ENCODE measurements at places on chromosomes 3 and 15.

DNA sequence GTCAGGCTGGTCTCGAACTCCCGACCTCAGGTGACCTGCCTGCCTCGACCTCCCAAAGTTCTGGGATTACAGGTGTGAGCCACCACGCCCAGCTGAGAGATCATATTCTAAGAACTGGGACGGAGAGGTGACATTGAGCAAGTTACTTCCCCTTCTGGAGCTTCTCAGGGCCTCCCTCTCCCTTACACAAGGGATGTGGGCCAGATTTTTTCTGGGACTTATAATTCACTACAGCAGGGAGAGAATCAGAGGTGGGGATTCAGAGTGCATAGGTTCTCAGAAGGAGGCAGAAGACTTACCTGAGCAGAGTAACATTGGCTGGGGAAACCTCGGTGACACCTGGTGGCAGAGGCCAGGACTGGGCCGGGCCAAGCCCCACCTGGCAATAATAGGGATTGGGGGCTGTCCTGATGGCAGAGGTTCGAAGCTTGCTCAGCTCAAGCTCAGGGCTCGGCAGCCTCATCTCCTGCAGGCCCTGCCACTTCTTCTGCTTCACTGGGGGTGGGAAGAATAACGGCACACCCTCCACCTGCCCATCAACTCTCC, 6.8 kb downstream of the LTK start:
- DNase-seq, result no peak

GRCh38 chr3:138180375-138181029, 5.8 kb upstream of the DBR1 start:
- no peak for DNase-seq

- DNase-seq, result no peak
These were observed 48.9 kb downstream of the GLDN start for GRCh38 chr15:51390241-51390965.

GRCh38 chr3:156729460-156730179, 55.2 kb downstream of the TIPARP start:
- DNase-seq, result no peak

GRCh38 chr15:57144448-57144847, 226.0 kb downstream of the TCF12 start:
- DNase-seq, result no peak

DNA sequence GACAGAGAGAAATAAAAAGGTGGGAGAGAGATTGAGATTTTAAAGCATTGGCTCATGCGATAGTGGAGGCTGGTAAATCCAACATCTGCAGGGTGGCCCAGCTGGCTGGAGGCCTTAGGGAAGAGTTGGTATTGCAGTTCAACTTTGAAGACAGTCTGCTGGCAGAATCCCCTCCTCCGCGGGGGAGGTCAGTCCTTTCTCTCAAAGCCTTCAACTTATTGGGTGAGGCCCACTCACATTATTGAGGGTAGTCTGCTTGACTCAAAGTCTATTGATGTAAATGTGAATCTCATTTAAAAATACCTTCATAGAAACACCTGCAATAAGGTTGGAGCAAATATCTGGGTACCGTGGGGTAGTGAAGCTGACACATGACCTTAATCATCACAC, 31.8 kb upstream of the PROK2 start:
- DNase-seq, result no peak

Data from anterior cingulate cortex (tissue), 58 donors.